ENCODE measurements at places on chromosomes 4 and X.

DNA sequence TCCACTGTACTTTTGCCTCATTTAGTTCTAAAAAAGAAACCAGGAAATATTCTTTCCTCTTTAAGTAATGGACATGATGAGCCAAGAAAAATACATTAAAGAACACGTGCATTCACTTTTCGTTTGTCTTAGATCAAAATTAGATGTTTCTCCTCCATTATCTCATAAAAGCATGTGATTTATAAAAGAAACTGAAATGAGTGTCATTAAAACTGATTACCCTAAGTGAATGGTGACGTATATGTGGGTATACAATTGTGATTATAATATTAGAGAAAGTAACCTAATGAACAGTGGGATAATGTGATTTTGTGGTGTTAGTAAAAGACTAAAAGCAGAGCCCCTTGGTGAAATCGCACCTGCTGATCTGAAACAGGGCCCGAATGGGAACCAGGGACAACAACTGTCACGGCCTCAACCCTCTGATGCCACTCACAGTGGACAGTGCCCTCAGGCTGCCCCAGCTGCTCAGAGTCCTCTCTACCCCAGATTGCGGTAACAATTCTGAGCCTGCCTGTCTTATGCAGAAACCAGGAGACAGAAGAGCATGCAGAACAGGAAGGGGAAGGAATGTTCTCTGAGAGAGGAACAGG is 25.7 kb upstream of the HS6ST2 start:
- no peak for DNase-seq

GRCh38 chr4:34091451-34091850 is 2152.9 kb downstream of the ARAP2 start:
- no peak for DNase-seq

DNA sequence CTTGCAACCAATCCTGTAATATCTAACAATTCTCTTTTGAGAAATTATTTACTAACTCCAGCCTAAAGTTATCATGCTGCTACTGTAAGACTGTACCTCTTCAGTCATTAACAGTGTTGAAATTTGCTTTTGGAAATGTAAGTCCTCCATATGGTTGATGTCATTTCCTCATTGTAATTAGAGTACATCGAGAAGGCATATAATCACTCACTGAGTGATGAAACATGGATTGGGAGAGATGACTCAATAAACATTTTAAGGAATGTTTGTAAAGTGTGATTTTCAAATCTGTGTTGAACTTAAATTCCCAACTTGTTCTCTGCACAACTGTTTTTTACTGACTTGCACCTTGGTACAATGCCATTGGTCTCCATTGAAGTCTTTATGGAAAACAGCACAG is 61.2 kb downstream of the HMGB2 start:
- DNase-seq = no peak

- DNase-seq = no peak
These were observed 20.7 kb downstream of the SPANXC start for GRCh38 chrX:141221611-141222010.

- DNase-seq = no peak
These were observed 2393.9 kb downstream of the ARAP2 start for GRCh38 chr4:33850371-33850902.

- DNase-seq = no peak
These were observed 190.9 kb upstream of the MAB21L2 start for GRCh38 chr4:150391052-150391451.

- DNase-seq = no peak
These were observed 11.8 kb downstream of the ARSJ start for GRCh38 chr4:113967687-113968086.

- DNase-seq = no peak
These were observed 213.0 kb upstream of the NHS start for GRCh38 chrX:17161991-17162390.

GRCh38 chr4:98945297-98945850 is 16.4 kb upstream of the EIF4E start:
- no peak for DNase-seq

DNA sequence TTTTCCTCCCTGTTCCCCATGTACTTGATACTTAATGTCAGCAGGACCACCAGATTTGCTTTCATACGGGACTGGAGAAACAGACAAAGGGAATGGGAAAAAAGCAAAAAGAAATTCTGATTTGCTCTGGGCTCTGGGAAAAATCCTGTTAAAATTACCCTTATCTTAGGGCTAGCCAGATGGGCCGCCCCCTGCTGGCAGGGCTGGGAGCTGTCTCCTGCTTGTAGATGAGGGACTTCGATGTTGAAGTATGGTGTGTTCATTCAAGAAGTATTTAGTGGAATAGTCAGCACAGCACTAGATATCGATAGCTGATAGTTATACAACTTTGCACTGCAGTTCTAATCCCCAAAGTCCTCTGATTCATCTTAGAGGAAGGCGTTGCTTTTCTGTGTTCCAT is 45.8 kb downstream of the BCORL1 start:
- peak; percentile 55 for DNase-seq

GRCh38 chr4:182177166-182177565 is 66.0 kb upstream of the TENM3 start:
- DNase-seq = no peak

- no peak for DNase-seq
These were observed 70.6 kb downstream of the FAM193A start for GRCh38 chr4:2606960-2607506.

DNA sequence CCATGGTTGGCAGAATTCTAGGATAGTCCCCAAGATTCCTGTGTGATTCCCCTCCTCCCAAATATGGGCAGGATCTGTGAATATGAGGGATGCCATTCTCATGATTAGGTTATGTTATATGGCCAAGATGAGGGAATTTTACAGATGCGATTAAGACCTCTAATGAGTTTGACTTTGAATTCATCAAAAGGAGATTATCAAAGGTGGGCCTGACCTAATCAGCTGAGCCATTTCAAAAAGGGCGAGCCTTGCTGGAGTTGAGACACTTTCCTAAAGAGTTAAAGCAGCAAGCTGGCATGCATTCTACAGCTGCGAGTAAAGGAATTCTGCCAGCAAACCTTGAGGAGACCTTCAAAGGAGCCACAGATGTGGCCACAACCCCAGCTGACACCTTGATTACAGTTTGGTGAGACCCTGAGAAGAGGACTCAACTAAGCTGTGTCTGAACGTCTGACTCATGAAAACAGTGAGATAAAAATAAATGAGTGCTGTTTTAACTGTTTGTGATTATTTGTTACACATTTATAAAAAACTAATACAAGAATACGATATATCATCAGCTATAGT is 31.7 kb upstream of the TMPRSS11D start:
- DNase-seq = no peak

- no peak for DNase-seq
These were observed 22.5 kb upstream of the TCEAL4 start for GRCh38 chrX:103562801-103563200.

DNA sequence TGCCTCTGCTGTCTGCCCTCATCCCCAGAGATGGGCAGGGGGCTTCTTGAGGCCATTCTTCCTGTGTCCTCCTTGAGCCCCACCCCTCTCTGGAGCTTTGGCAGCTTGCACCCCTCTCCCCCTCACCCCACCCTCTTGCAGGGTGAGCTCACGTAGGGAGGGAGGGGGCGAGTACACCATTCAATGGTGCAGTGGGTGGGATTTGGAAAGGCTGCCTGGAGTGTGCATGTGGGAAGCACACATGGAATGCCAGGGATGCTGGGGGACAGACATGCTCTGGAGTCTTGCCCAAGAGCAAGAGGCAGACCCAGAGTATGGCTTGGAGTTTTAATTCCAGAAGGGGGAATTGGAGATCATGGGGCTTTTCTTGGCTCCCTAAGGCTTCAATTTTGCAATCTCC is 5.6 kb downstream of the PAK3 start:
- no peak for DNase-seq

DNA sequence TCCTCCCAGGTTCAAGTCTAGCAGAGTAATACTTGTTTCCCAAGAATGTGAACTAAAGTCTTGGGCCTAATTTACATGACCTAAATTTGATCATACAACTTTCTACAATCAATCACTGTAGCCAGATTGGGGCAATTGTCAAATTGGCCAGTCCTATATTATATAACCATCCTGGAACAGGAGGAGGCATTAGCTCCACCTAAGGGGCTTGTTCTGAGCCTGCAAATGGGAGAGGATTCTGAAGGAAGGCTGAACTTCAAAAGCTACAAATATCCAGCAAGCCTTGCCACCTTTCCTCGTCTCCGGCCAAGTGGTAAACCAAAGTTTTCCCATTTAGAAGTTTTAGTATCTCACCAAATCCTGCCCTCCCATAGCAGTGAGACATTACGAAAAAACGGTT is 1289.6 kb upstream of the TENM3 start:
- DNase-seq = no peak

DNA sequence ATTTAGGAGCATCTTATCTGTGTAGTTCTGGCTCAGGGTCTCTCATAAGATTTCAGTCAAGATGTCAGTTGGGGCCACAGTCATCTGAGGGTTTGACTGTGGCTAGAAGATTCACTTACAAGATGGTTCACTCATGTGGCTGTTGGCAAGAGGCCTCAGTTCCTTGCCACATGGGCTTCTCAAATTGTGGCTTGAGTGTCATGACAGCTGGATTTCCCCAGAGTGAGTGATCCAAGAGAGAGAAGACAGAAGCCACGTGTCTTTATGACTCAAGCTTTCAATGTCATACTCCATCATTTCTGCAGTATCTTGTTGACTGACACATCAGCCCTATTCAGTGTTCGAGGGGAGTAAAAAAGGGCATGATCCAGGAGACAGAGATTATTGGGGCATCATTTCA is 131.3 kb upstream of the AP1S2 start:
- DNase-seq = no peak

GRCh38 chrX:31021537-31021936 is 50.3 kb downstream of the FTHL17 start:
- no peak for DNase-seq

- DNase-seq = peak; percentile 22
These were observed 694 bp downstream of the TBL1X start for GRCh38 chrX:9465380-9466123.

- no peak for DNase-seq
These were observed 1.1 kb downstream of the ZIC3 start for GRCh38 chrX:137566746-137567679.

GRCh38 chr4:27484216-27484615 is 623.6 kb downstream of the STIM2 start:
- no peak for DNase-seq

- DNase-seq = peak; percentile 67
These were observed 14.4 kb upstream of the PGRMC2 start for GRCh38 chr4:128301979-128302378.

GRCh38 chrX:40107291-40108161 is 9.8 kb upstream of the BCOR start:
- peak; percentile 85 for DNase-seq

DNA sequence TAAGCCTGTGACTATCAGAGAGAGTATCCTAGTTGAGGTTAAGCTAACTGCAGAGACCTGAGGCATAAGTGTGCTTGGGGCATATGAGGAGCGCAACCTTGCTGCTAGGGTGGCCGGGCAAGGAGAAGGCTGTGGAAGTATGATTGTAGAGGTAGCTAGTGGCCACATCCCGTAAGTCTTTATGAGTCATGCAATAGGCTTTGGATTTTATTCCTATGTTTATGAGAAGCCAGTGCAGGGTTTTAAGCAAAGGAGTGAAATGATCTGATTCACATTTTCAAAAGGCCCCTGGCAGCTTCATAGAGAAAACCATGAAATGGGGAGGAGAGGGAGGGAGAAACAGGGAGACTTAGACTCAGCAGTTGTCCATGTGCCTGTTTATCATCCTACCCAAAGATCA is 92.1 kb upstream of the WDFY3 start:
- no peak for DNase-seq

GRCh38 chrX:154751203-154751668 is 359 bp upstream of the GAB3 start:
- DNase-seq = peak; percentile 82

GRCh38 chrX:73468376-73468775 is 21.5 kb downstream of the CDX4 start:
- no peak for DNase-seq

GRCh38 chrX:125205133-125205917 is 114.3 kb upstream of the TEX13C start:
- DNase-seq = peak; percentile 41

DNA sequence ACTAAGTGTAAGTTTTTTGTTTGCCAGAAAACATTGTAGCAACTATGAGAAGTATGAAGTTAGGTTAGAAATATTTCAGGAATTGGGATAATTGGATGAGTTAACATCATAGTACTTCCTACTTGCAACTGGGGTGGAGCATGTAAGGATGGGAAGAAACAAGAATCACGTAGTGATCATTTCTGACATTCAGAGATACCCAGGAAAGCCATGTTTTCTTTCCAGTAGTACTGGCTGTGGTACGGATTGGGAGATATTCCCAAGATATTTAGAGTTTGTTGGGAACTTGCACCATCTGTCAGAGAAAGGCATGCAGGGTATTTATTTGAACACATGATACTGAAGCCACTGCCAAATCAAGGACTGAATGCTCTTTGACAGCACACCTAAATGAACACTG is 87.6 kb upstream of the SLC4A4 start:
- no peak for DNase-seq

DNA sequence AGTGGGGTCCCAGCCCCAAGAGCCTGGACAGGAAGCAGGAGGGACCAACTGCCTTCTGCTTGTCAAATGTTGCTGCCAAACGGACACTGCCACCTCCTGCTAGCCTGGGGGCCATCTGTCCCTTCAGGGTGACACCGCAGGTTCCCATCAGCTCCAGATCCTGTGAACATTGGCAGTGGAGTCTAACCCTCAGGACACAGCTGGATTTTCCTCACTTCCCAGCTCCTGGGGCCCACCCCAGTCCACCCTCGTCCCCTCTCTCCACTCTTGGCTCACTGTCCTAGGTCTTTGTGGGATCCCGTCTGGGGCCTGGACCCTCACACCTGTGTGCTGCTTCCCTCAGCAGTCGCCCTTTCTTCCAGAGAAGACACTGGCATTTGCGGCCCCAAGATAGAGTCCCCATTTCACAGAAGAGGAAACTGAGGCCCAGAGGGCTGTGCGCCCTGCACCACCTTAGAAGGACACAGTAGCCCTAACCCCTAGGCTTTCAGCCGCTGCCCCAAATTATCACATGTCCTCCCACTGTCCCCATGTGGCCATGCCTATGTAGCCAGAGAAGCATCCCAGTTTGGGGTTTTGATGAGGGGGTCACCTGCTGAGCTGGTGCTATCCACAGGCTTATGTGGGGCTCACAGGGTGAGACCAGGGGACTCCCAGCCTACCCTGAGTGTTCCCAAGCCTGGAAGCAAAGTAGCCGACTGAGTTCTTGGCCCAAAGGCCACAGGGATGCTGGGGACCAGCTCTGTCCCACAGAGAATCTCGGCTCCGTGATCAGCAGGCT is 20.1 kb downstream of the PPP2R2C start:
- DNase-seq = no peak

GRCh38 chr4:1554876-1555265 is 129.2 kb downstream of the FAM53A start:
- no peak for DNase-seq

DNA sequence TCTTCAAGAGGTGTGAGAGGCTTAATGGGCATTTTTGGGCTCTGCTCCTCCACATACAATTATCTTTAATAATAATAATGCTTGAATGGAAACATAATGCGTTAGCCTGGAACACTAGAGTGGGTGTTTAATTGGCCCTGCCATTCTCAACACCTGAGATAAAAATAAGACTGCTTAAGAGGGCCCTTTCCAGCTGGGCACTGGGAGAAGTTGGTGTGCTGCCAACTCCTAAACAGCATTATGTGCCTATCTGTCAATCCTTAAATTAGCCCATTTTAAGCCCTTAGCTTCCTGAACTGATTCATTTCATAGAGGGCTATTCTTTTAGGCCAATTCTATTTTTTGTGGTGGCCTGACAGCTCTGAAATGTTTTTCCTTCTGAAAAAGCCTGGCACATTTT is 211.1 kb upstream of the ZIC3 start:
- no peak for DNase-seq

GRCh38 chr4:147334478-147334877 is 146.4 kb upstream of the EDNRA start:
- DNase-seq = no peak

- DNase-seq = no peak
These were observed 7.5 kb upstream of the RUFY3 start for GRCh38 chr4:70714079-70714887.

Data from hematopoietic multipotent progenitor cell treated with erythropoietin and hydrocortisone succinate and interleukin-3 and kit ligand, for 6 days (in vitro differentiated cells).